ENCODE measurements at places on chromosomes 4 and X.

DNA sequence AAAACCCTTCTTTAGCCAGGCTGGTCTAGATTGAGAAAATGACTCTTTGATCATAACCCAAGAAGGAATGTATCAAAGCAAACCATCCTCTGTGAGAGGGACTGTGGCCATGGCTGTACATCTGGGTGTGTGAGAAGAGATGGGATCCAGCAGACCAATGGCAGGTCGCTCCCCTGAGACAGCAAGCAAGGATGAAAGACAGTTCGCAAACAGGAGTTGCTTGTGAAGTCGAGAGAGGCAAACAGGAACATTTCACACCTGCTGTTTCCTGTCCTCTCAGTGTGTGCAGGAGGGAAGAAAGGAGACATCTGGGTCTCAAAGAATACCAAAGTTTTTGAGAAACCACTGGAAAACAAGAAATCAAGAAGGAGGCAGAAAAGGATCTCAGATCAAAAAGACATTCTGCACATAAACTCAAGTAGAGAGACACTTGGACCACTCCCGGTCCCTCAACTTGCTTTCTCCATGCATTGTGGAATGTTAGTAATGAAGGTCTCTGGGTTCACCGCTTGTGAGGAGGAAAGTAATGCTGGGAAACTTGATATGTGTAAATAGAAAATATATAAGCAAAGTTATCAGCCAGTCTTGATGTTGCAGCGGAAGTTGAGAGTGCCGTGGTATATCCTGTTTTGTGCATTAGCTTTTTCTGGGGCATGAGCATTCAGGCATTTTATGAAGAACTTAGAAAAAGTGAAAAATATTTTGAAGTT lies 327.5 kb downstream of the BMPR1B start:
- no peak for DNase-seq

GRCh38 chr4:11446155-11446811 lies 17.6 kb upstream of the HS3ST1 start:
- DNase-seq: no peak

DNA sequence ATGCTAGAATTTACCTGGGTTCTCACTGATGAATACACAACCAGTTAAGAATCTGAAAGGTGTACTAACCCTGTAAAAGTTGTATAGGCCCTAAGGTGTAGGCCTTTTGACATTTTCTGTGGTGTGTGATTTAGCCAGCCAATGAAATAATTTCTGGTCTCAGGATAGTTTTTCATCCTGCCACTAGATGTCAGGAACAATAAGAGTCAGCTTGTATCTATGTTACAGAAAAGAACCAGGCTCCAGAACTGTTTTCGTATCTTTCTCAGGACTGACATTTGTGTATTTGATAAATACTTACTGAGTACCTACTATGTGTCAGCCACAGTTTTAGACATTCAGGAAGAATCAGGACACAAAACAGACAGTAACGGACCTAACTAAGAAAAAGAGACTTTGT lies 673.6 kb upstream of the TENM3 start:
- DNase-seq: peak; percentile 17

DNA sequence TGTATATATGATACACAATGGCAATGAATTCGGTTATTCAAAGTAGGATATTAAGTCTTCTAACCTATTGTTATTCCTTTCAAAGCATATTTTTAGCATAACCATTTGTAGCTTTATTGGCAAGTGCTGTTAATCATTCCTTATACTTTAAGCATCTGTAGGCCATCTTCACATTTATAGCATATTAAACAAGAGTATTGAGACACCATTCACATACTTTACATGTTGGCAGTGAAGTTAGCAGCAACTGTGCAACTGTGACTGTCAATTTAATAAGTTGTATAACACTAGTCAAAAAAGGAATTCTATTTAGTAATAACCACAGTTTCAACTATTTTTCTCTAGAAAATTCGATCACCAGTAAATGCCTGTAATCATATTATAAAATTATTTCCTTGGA lies 107.3 kb upstream of the MYOZ2 start:
- no peak for DNase-seq

GRCh38 chr4:88623097-88623496 lies 30.8 kb downstream of the HERC3 start:
- no peak for DNase-seq

DNA sequence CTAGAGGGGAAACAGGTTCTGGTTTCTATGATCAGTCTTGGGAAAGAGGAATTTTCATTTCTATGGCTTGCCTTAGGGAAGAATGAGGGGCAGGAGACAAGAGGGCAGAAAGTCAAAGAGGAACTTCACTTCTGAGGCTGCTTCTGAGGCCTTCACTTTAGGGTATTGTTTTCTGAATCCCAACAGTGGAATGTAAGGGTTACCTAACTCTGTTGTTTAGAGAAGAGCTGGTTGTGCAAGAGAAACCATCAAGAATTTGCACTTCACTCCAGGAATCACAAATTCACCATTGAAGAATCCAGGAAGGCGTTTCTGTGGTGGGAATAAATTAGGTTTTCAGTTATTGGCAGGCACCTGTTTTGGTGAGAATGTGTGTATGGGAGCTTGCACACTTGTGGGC lies 126.7 kb upstream of the AMOT start:
- no peak for DNase-seq

- no peak for DNase-seq
Observed at GRCh38 chrX:152899111-152899873, 1.4 kb downstream of the ZNF185 start.

DNA sequence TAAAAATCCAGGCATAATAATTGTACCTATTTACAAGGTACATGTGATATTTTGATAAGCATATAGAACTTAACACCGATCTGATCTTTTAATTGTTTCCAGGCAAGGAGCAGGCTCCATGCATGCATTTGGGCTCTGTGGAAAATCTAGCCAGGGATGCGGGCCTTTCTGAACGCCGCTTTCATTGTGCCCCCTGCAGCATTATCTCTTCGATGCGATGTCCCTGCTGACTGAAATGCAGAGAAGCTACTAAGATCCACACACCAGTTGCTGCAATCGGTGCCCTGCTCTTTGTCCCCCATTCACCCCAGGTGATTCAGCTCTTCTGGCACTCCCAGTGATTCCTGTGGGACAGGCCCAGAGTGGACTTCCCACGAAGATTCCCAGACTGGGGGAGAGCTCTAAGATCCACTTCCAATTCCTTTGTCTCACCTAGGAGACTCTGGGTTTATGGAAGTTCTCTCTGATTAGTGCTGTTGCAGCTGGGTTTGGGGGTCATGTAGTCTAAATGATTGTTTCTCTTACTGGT lies 254.3 kb upstream of the AGA start:
- no peak for DNase-seq

- DNase-seq: no peak
Observed at GRCh38 chr4:125762537-125762936, 447.8 kb downstream of the FAT4 start.

- DNase-seq: no peak
Observed at GRCh38 chr4:156118507-156119220, 165.0 kb upstream of the CTSO start.

DNA sequence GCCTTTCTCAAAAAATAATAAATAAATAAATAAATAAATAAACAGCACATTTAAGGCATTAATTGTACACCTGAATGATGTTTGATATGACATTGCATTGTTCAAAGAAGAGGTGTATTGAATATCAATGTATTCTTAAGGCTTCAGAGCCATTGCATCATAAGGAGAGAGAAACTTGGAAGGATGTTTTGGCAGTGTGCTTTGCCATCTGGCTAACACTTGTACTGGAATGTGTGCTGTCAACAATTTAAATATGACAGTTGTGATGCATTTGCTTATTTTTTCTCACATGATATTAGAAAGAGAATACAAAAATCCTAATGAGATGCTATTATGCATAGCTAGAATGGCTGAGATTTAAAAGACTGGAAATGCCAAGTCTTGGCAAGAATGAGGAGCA lies 67.8 kb downstream of the FAM133A start:
- DNase-seq: no peak
